Osteoblast (primary cell): ENCODE measurements at places on chromosomes 3 and 15. TPM values are rescaled to one million over a fixed set of nuclear protein-coding genes. Genes with fewer than 3 reads are reported as not detected.
A peak's percentile ranks its signal among the peaks of the same experiment; 100 is the strongest.

DNA sequence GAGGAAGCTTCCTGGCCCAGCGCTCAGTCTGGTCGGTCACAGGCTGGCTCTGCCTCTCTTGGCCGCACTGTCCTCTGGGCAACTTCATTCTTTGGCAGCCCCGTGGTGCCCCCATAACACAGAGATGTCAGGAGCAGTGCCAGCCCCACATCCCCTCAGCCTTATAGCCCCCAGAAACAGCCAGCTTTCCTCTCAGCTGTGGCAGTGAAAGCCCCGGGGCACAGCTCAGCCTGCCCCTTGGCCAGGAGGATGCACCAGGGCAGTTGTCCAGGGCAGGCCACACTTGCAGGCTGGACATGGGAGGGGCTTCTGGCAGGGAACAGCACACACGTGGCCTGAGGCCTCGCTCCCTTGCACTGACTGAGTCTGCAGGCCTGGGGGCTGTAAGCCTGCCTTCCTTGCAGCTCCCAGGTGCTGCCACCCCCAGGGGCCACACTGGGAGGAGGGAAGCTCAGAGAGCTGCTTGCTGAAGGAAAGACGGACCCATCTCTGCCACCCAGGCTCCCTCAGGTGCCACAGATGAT is 10.3 kb upstream of the RHO start:
- DNase-seq, result no peak
- H3K36me3 ChIP-seq, result peaks cover 5% of the 10 kb centered on the region
- H3K4me3 ChIP-seq, result no peak overlapping the region

Gene HRG
- not detected in 2 replicates for total RNA-seq

DNA sequence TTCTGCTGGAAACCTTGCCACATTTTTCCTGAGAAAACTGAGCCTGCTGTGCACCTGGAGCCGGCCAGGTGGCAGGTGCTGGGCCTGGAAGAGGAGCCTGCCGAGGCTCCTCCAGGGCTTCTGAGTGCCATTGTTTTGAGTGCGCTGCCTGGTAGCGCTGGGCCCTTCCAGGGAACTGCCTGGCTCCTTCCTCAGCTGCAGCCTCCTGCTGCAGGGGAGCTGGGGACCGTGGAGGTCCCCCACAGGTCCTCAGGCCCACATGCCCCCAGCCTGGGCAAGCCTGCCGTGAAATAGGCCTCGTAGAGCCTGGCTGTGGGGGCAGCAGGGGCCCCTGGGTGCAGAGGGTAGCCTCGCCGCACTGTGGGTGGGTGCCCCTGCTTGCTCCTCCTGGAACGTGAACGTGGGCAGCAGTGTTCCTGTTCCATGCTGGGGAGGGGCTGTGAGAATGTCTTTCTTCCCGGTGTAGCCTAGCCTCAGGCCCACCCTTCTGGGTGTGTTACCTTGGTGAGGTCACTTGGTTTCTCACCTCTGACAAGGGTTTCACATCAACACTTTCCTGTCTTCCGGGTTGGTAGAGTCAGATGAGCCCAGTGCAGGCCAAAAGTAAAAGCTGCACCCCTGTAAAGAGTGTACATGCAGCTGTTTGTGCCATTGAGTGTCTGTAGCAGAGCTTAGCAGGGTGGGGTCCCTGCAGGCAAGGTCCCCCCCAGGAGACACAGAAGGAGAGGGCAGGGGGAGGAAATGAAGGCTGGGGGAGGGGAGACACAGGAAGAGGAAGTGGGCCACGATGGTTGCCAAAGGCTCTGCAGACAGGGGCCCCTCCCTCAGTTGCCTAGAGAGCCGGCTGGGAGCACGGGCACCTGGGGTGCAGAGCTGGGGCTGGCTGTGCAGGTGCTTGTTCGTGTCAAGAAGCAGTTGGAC is 34.5 kb downstream of the KLF13 start:
- no peaks in the 10 kb centered on the region for H3K27me3 ChIP-seq
- H3K36me3 ChIP-seq, result peaks cover 5% of the 10 kb centered on the region
- H3K4me1 ChIP-seq, result peaks cover 15% of the 10 kb centered on the region
- peak; percentile 45 for DNase-seq

DNA sequence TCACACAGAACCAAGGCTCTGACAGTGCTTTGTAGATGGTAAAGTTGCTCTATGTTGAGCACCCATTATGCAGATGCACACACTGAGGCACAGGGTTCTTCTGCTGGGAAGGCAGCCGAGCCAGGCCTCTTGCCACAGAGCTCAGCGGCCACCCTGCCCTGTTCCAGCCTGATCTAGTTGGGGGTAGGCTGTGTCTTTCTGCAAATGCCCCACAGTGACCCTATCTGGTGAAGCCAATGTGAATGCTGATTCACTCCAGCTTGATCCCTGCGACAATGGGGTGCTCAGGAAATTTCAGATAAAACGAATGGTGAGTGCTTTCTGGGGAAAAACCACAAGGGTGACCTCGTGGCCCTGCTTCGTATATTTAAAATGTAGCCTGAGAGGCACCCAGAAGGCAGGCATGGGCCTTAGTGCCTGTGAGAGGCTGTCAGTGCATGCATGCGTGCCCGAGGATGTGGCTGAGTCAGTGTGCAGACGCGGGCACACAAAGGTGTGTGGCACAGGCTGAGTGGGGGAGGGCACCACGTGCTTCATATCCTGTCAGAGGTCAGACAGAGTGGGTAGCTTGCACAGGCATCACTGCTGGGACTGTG is 85.7 kb downstream of the ATP2B2 start:
- no peak overlapping the region for H3K27ac ChIP-seq
- peaks cover 15% of the 10 kb centered on the region for H3K27me3 ChIP-seq
- H3K36me3 ChIP-seq, result no peaks in the 10 kb centered on the region
- no peak overlapping the region for H3K4me3 ChIP-seq

DNA sequence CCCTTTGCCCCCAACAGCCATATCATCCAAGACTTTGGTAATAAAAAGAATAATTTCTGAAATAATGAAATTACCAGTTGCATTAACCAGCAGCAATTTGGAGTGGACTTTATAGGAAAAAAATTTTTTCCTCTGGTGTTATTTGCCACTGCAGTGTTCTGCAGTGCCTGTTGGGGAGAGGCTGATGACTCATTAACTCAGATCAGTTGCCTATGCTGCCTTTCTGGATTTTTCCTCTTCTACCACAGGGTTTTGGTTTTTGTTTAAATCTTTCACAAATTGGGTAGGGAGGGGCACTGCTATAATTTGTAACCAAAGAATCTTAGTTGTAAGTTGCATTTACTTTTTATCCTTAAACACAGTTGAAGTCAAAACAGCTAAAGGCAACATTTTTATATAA is 22.7 kb downstream of the ATP6V1A start:
- H3K27ac ChIP-seq, result no peak overlapping the region
- H3K27me3 ChIP-seq, result no peaks in the 10 kb centered on the region
- no peaks in the 10 kb centered on the region for H3K36me3 ChIP-seq
- DNase-seq, result peak; percentile 84
- no peak overlapping the region for H3K4me3 ChIP-seq
- H3K4me1 ChIP-seq, result peaks cover 19% of the 10 kb centered on the region

Gene LRRK1
- 14.1 and 15.2 TPM in 2 replicates for total RNA-seq

Gene ERICH6
- under 0.01 and 0.29 TPM in 2 replicates for total RNA-seq

- H3K4me1 ChIP-seq, result peaks cover 17% of the 10 kb centered on the region
- H3K27me3 ChIP-seq, result no peaks in the 10 kb centered on the region
- H3K36me3 ChIP-seq, result no peaks in the 10 kb centered on the region
- peak within 1 kb of the TSS; percentile 79 for H3K4me3 ChIP-seq
Observed at GRCh38 chr3:173397161-173398110, at the start of gene NLGN1. TSS of gene NLGN1 (plus strand) at chr3:173397744.

DNA sequence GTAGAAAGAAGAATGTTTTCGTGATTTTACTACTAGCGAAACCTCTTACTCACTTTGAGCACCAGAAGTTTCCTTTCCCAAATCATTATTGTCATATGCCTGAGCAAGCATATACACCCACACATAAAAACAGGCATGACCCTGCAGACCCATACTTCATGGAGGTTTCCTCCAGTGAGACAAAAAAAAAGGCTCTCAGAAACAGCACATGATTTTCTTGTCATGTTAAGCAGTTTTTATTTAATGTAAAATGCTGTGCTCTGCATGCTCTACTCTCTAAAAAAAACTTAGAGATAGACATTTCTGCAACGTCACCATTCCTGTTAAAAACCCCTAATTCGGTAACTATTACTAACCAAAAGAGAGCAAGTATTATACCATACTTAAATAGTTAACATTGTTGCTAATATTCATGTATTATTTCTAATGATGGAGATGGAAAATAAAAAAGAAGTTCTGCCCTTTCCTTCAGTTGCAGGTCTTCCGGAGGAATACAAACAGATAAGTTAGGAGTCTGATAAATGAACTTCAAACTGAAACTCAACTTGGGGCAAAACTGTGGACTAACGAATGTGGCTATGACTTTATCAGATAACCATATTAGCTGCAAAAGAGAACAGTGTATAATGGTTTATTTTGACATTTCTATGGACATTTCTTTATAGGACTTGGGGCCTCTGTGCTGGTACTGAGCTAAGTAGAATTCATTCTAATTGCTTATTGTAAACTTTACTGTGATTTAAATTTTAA is 15.9 kb downstream of the CD200R1 start:
- DNase-seq, result no peak
- no peak overlapping the region for H3K27ac ChIP-seq
- no peak overlapping the region for H3K4me3 ChIP-seq
- H3K4me1 ChIP-seq, result no peaks in the 10 kb centered on the region

- H3K4me3 ChIP-seq, result no peak overlapping the region
- H3K36me3 ChIP-seq, result no peaks in the 10 kb centered on the region
- DNase-seq, result no peak
Observed at GRCh38 chr15:36601497-36601932, 22.1 kb downstream of the CDIN1 start.

- H3K4me1 ChIP-seq, result peaks cover 20% of the 10 kb centered on the region
- DNase-seq, result peak; percentile 77
- H3K4me3 ChIP-seq, result no peak overlapping the region
- no peak overlapping the region for H3K27ac ChIP-seq
Observed at GRCh38 chr3:48157950-48158376, 30.3 kb downstream of the CDC25A start.

- H3K4me3 ChIP-seq, result no peak overlapping the region
- no peak overlapping the region for H3K27ac ChIP-seq
- H3K36me3 ChIP-seq, result no peaks in the 10 kb centered on the region
- peaks cover 12% of the 10 kb centered on the region for H3K4me1 ChIP-seq
- DNase-seq, result no peak
- H3K27me3 ChIP-seq, result no peaks in the 10 kb centered on the region
Observed at GRCh38 chr3:190562866-190563510, 49.1 kb downstream of the IL1RAP start.

DNA sequence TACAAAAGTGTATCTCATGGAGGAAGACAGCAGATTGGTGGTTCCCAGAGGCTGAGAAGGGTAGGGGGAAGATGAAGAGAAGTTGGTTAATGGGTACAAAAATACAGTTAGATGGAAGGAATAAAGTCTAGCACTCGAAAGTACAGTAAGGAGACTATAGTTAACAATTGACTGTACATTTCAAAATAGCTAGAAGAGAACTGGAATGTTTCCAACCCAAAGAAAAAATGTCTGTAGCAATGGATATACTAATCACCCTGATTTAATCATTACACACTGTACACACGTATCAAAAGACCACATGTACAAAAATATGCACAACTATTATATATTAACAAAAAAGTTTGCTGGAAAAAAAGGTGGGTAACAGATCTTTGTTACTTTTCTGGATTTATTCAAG is 57.3 kb downstream of the THRB start:
- no peak for DNase-seq
- H3K4me3 ChIP-seq, result no peak overlapping the region
- H3K27ac ChIP-seq, result no peak overlapping the region
- no peaks in the 10 kb centered on the region for H3K36me3 ChIP-seq
- H3K4me1 ChIP-seq, result no peaks in the 10 kb centered on the region

Gene MAGEF1
- total RNA-seq, result 18.8 and 22.1 TPM in 2 replicates

DNA sequence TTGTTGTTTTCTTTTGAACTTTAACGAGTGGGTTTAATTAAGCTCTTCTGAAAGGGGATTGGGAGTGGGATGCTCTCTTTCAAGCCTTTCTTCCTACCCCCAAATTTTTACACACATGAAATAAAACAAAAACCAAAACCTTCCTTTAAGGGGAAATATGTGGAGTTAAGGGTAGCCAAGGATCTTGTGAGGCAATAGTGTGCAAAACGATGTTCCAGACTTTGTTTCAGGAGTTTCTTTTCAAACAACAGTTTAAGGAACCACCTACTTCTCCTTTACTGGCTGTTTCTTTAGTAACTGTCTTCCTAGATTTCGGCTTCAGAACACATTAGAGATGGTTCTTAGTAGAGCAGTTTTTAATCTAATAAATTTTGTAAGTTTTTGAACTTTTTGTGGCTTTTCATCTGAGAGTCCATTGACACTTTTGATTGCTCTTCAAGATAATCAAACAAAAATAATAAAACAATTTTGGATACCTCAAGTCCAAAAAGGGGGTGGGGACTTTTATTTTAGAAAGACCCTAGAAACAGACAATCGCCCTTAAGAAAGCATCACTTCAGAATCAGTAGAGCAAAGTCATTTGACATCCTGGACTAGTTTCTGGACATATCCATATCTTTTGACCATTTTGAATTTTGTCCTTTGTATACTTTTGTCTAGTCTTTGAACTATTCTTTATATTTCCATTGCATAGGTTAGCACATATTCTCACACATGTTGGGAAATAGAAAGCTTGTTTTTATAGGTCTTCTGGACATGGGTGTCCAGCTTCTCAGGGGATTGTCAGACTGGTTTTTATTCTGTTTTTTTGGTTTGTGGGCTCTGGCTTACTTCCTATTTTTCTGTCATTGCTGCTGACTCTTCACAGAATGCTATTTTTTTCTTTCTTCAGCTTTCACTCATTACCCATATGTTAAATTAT is 6.0 kb downstream of the DIPK2A start:
- H3K36me3 ChIP-seq, result no peaks in the 10 kb centered on the region
- peak; percentile 22 for DNase-seq
- no peak overlapping the region for H3K4me3 ChIP-seq
- H3K27me3 ChIP-seq, result no peaks in the 10 kb centered on the region

- no peak for DNase-seq
- H3K27me3 ChIP-seq, result no peaks in the 10 kb centered on the region
- peaks cover 14% of the 10 kb centered on the region for H3K4me1 ChIP-seq
- peak overlapping the region; percentile 75 for H3K27ac ChIP-seq
- H3K4me3 ChIP-seq, result no peak overlapping the region
- peaks cover 9% of the 10 kb centered on the region for H3K36me3 ChIP-seq
Observed at GRCh38 chr3:125232401-125232800, 19.9 kb upstream of the SLC12A8 start.

- no peaks in the 10 kb centered on the region for H3K27me3 ChIP-seq
- H3K27ac ChIP-seq, result no peak overlapping the region
- no peaks in the 10 kb centered on the region for H3K4me1 ChIP-seq
- DNase-seq, result no peak
Observed at GRCh38 chr3:21013566-21013965, 737.4 kb downstream of the ZNF385D start.

DNA sequence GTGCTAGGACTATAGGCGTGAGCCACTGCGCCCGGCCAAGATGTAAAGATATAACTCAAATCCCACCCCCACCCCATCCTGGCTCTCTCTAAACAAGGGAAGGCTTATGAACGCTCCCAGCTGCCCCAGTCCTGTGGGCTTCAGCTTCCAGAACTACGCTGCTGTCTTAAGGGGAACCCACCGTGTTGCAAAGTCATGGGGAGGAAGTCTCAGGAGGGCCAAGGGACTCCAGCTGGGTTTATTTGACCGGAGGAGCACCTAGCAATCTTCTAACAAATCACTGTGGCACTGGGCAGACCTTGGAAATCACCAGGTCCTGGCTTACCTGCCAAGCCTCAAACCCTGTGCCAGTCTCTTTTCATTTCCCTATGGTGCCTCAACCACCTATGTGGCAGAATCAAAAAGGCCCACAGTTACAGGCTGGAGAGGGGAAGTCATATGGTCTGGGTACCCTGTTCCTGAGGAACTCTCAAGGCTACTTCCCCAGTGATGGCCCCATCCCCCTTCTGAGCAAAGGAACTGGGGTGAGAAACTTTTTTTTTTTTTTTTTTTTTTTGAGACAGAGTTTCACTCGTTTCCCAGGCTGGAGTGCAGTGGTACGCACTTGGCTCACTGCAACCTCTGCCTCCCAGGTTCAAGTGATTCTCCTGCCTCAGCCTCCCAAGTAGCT is 83.4 kb downstream of the RBPMS2 start:
- H3K27me3 ChIP-seq, result no peaks in the 10 kb centered on the region
- no peak overlapping the region for H3K27ac ChIP-seq
- H3K4me3 ChIP-seq, result no peak overlapping the region
- no peak for DNase-seq
- peaks cover 49% of the 10 kb centered on the region for H3K36me3 ChIP-seq
